Retinal pigment epithelial cell (primary cell): ENCODE measurements at places on chromosomes 2 and 18.

GRCh38 chr2:138515092-138515491 lies 13.5 kb downstream of the SPOPL start:
- DNase-seq, result no peak

- no peak for DNase-seq
These were observed at the start of gene IL1B for GRCh38 chr2:112836695-112837117. TSS of gene IL1B (minus strand) at chr2:112836779. CDS start at chr2:112836229, 550 bp downstream.

GRCh38 chr18:50313031-50313607 lies 25.6 kb upstream of the CXXC1 start:
- no peak for DNase-seq

GRCh38 chr18:2522112-2522511 lies 49.2 kb downstream of the METTL4 start:
- no peak for DNase-seq

DNA sequence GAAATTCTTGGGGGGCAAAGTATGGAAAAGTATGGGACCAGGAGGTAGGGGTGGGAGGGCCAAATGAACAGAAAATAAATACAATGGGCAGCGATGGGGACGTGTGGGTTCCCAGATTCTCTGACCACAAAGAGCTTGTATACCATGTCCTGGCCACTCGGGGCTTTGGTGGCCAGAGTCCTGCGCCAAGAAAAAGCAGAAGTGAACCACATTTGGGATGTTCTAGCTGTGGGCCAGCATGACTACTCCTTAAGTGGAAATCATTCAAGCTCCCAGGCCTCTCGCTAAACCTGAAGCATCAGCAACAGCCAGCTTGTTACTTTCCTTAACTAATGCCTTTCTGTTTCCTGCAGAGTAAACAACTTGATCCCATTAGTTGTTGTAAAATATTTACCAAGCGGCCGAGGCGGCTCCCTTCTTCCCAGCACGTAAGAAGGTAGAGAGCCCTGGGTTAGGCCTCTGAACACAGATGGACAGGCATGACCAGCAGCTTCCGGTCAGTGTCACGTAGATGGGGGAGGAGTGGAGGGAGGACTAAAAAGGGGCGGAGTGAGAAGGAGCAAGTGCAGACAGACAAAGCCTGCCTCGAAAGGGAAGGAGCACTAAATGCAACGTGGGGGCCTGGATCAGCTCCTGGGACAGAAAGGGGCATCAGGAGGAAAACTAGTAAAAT lies 88.2 kb downstream of the GALNT14 start:
- DNase-seq, result no peak

DNA sequence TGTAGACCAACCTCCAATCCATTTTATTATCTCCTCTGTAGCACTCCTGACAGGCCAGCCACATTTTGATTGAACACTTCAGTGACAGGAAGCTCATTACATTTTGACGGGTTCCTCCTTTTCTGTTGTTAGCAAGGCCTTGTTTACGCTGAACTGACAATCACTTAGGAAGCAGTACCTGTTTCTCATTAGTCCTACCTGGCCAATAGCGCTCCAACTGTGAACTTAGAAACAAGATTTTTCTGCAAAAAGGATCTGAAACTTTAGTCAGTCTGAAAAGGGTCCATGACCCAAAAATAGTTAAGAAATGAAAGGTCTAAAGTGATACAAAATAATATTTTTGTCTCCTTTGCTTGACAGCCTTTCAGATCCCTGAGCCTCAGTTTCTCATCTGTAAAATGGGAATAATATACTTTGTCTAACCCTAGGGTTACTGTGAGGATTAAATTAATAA lies 119.6 kb upstream of the MSTN start:
- no peak for DNase-seq

- DNase-seq, result no peak
These were observed 3.0 kb downstream of the CNNM4 start for GRCh38 chr2:96763511-96764252.

GRCh38 chr18:22218835-22219234 lies 49.4 kb downstream of the GATA6 start:
- DNase-seq, result no peak

DNA sequence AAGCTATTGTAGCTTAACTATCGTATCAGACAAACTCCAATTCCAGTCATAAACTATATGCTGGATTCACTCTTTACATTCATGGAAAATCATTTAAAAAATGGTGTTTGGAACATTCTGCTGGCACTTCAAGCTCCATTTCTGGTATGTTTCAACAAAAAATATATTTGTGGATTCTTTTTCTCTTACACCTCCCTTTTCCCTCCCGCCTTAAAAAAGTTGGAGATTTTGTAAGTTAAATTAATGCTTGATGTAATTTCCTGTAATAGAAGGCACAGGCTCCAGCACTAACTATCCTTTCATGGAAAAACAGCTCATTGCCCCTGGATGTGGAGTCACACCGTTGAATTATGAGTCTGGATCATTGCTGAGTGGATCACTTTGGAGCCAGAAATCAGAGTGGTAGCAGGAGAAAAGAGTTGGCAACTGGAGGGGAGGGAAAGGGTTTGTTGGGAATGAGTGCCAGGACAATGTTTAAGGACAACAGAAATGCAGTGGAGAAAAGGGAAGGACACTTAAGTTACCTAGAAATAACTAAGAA lies 102.8 kb downstream of the ICOS start:
- DNase-seq, result no peak

DNA sequence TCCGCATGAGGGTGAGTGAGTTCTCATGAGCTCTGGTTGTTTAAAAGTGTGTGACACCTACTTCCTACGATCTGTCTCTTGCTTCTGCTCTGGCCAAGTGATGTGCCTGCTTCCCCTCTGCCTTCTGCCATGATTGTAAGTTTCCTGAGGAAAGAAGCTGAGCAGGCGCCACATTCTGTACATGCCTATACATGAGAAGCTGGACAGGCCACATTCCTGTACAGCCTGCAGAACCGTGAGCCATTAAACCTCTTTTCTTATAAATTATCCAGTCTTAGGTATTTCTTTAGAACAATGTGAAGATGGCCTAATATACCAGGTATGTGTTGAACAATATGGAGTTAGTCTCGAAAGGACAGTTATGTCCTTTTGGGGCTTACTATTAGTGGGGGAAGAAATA lies 281.0 kb downstream of the ALK start:
- DNase-seq, result no peak

GRCh38 chr18:14026199-14026598 lies 106.0 kb downstream of the ZNF519 start:
- DNase-seq, result no peak

GRCh38 chr2:219569635-219570034 lies 1.7 kb downstream of the OBSL1 start:
- no peak for DNase-seq

- no peak for DNase-seq
These were observed 881.8 kb upstream of the ID2 start for GRCh38 chr2:7800031-7800430.

DNA sequence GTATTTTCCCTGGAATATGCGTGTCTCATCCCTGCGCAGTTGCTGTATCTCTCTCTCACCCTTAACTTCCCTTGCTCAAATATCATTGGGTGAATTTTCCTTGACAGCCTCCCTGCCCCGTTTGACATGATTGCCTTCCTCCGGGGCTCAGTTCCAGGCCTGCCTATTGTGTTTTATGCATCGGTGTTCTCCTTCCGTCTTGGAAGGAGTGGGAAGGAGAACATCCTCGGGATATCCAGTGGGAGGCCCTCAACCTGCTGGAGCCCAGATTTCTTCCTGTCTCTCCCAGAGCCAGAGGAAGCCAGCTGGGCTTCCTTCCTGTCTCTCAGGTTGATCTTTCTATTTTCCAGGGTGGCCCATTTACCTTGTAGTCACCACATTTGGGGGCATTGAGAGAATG lies 434.7 kb upstream of the HS6ST1 start:
- DNase-seq, result no peak

GRCh38 chr2:149070681-149071320 lies 32.3 kb downstream of the LYPD6B start:
- DNase-seq, result no peak

GRCh38 chr2:196927376-196928225 lies 1.1 kb upstream of the PGAP1 start:
- DNase-seq, result peak; percentile 32

DNA sequence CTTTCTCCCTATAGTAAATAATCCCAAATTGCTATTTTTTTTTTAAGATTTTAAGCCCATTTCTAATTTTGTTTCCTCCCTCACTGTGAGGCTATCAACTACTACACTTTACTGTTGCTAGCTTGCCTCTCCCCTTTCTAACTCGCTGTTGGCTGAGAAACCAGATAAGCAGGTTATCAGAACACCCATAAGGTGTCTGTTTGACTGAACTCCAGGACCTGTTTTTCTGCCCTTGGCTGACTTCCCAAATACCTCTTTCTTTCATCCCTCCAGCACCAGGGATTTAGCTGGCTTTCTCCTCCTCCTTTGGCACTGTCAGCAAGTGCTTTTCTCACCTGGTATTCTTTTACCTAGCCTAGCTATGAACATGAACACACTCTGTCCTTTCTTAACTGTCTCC lies 11.1 kb downstream of the TRAK2 start:
- DNase-seq, result no peak

DNA sequence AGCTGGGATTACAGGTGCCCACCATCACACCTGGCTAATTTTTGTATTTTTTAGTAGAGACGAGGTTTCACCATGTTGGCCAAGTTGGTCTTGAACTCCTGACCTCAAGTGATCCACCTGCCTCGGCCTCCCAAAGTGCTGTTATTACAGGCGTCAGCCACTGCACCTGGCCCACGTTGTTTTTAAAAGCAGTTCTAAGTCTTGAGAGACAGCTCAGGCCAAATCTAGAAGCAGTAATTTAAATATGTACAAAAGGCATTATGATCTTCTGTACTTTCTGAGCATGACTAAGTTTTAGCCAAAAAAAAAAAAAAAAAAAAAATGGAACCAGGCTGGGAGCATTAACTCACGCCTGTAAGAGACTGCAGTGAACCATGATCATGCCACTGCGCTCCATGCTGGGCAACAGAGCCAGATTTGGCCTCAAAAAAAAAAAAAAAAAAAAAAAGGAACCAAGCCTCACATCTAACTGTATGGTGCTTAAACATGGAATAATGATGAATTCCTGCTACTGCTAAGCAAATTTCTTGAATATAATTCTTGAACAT lies 4.0 kb downstream of the ABHD3 start:
- no peak for DNase-seq

DNA sequence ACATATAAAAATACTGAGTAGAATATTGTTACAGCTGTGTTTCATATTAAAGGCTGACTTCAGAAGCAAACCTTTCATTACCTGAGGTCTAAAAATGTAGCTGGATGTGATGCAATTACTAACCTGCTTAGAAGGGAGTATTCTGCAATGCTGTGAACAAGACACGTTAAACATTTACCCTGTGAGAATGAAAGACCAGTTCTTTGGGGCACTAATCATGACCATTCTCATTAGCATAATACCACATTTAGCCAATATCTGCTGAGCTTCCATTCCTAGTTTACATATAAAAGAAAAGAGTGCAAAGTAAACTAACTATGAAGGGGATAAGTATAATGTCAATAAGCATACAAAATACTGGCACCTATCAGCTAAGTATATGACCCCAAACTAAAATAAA lies 784.0 kb upstream of the KLHL29 start:
- DNase-seq, result no peak
